Hippocampal formation (tissue), 2 donors: ENCODE measurements at places on chromosomes 2 and 18.

- DNase-seq: no peak
Observed at GRCh38 chr2:119319593-119319992, 47.0 kb downstream of the C2orf76 start.

GRCh38 chr2:119431976-119432850 is 559 bp downstream of the TMEM37 start:
- no peak for DNase-seq

GRCh38 chr2:134454426-134454825 is 200.6 kb downstream of the MGAT5 start:
- DNase-seq: no peak

DNA sequence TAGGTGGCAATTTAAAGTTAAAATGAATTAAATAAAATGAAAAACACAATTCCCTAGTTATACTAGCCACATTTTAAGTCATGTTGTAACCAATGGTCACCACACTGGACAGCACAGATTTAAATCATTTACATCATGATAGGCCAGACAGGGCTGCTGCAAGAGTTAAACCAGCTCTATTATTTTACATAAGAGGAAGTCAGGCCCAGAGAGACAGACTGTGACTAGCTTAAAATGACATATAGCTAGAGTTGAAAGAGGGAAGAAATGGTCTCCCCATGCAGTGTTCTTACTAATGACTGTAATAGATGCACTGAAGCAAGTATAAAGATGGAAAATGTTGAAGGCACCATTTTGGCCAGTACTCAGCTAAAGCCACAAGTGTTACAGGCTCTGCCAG is 69.6 kb downstream of the SLC66A3 start:
- DNase-seq: no peak

DNA sequence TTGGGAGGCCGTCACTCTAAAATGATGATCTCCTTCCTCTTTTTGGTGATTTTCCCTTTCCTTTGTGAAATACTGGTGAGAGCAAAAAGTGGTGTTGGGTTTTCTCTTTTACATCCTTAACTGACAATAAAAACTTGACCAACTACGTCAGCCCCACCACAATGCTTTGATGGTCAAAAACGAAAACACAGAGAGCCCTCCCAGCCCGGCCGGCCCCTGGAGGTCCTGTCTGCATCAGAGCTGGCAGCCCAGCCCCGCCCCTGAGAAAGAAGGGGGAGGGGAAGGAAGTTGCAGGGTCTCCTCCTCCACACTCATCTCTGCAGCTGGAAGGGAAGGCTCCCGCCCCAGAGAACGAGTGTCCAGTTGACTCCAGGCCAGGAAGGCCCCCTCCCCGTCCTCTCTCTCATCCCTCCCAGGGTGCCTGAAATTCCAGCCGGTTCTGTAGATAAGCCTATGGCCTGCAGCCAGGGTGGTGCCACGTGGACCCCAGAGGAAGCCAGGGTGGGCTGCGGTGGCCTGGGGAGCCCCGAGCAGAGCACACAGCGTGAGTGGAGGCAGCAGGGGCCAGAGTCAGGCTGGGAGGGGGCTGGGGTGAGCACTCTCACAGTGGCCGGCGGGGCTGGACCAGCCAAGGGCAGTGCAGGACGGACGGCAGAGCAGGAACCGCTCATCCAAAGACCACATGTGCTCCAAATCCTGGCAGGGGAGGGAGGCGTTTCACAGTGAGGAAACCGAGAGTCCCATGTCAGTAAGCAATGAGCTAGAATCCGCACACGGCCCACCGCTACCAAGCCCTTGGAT is 19.8 kb downstream of the BIN1 start:
- DNase-seq: no peak

GRCh38 chr2:223090039-223090438 is 38.0 kb downstream of the KCNE4 start:
- no peak for DNase-seq

DNA sequence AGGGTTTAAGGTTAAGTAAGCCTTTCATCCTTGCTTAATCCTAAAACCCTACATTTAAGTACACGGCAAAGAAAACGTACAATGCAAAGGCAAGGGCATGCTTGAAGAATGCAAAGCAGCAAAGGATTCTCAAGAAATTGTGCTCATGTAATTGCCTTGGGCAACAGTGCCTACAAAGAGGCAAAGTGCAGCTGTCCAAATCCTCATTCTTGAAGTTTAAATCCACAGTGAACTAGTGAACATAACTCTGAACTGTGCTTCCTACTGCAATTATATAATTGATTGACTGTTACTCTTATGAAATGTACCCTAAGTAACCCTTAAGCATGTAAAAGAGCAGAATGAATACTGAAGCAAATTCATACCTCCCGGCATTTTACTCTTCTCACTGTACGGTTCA is 85.4 kb downstream of the MAP3K20 start:
- no peak for DNase-seq

DNA sequence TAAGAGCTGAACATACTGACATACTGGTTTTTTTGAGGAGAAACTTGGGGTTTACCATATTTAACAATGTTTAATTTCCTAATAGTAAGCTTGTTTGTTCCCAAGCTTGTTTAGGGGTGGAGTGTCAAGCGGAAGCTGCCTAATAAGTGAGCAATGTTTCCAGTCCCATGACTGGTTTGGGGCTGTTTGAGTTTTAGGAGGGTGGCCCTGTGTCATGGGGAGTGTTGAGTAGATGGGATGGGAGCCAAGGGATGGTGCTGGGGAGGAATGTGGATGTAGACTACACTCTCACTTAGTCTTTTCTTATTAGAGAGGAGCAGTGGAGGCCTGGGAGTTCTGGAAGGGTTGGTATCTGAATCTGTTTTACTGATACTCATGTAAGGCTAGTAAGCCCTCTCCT is 128.5 kb downstream of the TANC1 start:
- no peak for DNase-seq

GRCh38 chr2:143489145-143489544 is 359.9 kb downstream of the ARHGAP15 start:
- DNase-seq: no peak

DNA sequence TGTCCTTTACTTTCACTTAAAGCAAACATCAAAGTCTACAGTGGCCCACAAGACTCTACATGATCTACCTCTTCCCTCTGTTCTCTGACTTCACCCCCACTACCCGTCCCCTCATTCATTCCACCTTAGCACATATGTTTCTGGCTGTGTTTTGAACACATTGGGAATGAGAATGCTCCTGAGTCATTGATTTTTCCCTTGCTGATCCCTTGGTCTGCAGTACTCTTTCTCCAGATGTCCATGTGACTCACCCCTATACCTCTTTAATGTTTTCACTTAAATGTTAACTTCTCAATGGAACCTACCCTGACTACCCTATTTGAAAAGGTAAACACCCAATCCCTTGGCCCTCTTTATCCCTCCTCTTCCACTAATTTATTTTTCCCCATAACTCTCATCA is 30.7 kb upstream of the FRZB start:
- DNase-seq: no peak

DNA sequence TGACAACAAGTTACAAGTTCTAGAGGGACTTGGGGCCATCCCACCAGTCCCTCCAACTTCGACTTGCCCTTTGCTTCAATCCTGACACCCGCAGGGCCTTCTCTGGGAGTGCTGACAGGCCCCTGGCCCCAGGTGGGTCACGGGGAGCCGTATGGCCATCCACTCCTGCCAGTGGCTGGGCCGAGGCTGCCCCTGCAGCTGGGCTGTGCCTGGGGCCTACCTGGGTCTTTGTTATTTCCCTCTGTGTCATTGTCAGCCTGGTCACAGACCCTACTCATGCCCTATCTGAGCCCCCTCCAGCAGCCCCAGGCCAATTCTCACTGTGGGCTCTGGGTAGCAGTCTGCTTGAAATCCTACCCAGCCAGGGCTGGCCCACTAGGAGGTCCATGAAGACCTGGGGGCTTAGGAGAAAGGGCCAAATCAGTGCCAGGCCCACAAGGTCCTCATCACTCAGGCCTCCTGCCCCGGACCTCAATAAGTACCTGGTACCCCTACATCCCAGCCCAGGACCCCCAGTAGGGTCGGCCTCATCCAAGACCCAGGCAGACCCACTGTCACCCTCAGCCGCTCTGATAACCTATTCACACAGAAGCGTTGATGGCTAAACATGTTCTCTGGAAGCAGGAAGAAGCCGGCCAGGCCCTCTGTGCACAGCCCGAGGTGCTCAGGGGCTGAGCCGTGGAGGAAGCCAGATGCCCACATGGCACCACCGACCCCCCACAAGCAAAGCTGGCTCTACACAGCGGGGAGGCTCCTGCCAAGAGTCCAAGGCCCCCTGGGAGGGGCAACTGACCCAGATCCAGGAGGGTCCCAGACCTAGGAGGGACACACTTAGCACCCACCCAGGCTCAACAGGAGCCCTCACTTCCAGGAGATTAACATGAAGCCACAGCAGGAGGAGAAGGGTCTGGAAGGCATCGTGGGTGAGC is 57.7 kb downstream of the BIN1 start:
- no peak for DNase-seq

DNA sequence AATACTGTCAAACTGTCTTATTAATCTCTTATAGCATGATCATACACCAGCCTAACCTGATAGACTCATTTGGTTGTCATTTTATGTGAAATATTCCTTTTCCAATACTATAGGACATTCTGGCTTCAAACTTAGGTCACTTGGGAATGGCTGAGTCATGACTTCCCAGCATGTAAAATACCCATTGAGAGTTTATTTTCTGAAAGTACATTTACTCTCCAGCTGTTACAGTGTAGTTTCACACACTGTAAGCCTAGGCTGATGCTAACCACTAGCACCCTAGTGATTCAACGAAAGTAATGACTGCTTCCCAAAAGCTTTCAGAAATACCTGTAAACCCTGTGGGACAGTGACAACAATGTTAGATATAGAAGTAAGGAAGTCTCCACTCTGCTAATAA is 93.8 kb downstream of the FIGN start:
- no peak for DNase-seq

DNA sequence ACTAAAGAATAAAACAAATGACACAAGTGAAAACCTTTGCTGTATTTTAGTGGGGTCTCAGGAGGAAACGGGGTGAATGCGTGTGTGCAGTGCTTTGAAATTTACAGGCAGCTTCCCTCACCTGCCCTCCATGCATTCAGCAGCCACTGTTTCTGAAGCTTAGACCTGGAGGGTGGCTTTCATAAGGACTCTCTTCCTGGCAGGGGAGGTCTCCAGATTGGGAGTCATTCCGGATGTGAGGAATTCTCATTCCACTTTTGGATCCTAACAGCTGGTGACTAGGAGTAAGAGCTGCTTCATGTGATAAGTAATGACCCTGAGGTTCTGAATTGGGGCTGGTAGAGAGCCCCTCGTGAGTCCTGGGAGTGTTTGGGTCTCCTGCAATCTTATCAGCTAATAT is 192.5 kb downstream of the SH3BP4 start:
- DNase-seq: no peak

DNA sequence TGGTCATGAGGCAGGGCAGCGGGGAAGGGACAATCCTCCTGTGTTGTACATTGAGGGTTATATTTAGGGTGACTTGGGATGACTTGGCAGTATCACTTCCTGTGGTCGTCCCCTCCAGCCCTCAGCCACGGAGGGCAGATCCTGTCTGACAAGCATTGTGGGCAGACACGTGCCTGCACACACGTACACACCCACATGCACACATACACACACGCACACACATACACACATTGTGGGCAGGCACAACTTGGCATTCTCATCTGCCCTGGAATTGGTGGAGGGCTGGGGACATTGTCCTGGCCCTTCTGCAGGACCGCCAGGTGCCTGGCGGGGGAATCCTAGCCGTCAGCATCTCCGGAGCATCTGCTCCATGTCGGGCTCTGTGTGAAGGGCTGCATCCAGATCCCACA is 47.6 kb downstream of the ODC1 start:
- DNase-seq: no peak

DNA sequence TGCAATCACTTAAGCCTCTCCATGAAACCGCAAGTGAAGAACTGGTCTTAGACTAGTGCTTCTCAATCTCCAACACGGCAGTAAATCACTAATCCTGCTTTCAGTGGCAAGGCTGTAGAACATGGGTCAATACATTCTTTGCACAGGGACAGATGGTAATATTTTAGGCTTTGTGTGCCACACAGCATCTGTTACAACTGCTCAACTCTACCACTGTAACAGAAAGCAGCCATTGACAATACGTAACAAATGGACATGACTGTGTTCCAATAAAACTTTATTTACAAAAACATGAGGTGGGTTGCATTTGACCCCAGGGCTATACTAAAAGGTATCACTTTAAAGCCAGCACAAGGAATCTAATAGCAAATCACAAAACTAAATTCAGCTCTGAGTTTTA is 51.1 kb downstream of the RNF152 start:
- DNase-seq: no peak

- DNase-seq: no peak
Observed at GRCh38 chr2:236700703-236701102, 131.1 kb downstream of the ACKR3 start.

DNA sequence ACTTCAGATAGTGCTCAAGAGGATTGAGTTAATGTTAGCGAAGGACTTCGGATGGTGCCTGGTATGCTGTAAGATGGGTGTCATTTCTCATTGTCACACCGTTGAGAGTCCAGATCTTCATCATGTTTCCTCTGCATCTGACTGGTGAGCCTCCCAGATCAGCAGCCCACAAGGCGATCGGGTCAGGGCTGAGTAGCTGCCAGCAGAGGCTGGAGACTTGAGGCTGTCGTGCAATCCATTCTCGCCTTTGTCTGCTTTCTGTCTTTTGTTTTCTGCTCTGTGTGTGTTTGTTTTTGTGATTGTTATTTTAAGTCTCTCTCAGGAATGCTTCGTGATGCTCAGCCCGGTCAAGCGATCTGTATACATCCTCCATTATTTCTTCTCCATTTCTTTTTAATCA is 95.8 kb downstream of the TGOLN2 start:
- DNase-seq: no peak

- DNase-seq: no peak
Observed at GRCh38 chr2:46383784-46384456, 86.7 kb downstream of the EPAS1 start.

- no peak for DNase-seq
Observed at GRCh38 chr2:9712263-9712662, 81.5 kb upstream of the YWHAQ start.

DNA sequence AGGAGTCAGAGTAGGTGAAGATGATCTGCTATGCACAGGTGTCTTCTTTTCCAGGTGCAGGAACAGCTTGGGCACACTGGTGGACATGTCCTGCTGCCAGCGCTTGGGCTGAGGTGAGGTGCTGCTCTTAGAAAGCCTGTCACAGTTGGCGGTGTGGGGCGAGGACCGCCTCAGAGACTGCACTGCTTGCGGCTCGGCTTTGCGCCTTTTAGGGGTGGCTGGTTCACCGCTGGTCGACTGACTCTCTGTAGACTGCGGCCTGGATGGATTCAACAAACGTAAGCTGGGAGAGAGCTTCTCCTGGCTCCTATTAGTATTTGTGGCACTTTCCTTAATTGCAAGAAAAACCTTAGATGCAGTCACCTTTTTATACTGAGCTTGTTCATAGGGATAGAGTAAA is 1.7 kb downstream of the MSL3B start:
- no peak for DNase-seq

- peak; percentile 29 for DNase-seq
Observed at GRCh38 chr2:130390460-130391057, 34.7 kb downstream of the PTPN18 start.

DNA sequence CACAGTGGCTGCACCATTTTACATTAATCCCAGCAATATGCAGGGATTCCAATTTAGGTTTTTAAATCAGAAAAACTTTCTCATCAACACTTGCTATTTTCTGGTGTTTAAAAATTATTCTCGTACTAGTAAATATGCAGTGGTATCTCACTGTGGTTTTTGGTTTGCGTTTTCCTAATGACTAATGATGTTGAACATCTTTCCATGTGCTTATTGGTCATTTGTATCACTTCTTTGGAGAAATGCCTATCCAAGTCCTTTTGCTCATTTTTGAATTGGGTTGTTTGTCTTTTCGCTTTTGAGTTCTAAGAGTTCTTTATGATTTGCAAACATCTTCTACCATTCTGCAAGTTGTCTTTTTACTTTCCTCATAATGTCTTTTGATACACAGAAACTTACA is 62.1 kb upstream of the TCF7L1 start:
- DNase-seq: no peak
